ENCODE measurements at places on chromosomes 13 and 19.

GRCh38 chr13:46207828-46208227 lies 3.9 kb upstream of the LRRC63 start:
- DNase-seq: no peak

GRCh38 chr19:35882114-35882832 lies 13.9 kb downstream of the APLP1 start:
- no peak for DNase-seq

DNA sequence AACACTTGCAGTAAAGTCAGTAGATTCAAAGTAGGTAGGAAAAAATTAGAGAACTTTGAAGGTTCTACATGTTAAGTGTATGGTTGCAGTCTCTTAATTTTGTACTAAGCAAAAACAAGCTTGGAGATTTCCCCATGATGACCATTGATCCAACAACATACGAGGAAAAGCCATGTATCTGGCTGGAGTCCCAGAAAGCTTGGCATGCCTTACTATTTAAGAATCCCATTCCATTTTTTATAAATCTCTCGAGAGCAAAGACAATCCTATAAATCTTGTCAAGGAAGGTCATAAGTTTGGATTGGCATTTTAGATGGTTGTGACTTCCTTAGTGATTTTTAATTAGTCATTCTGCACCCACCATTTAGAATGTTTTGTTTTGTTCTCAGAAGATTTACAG lies 495.9 kb downstream of the GPC5 start:
- peak; percentile 3 for DNase-seq

DNA sequence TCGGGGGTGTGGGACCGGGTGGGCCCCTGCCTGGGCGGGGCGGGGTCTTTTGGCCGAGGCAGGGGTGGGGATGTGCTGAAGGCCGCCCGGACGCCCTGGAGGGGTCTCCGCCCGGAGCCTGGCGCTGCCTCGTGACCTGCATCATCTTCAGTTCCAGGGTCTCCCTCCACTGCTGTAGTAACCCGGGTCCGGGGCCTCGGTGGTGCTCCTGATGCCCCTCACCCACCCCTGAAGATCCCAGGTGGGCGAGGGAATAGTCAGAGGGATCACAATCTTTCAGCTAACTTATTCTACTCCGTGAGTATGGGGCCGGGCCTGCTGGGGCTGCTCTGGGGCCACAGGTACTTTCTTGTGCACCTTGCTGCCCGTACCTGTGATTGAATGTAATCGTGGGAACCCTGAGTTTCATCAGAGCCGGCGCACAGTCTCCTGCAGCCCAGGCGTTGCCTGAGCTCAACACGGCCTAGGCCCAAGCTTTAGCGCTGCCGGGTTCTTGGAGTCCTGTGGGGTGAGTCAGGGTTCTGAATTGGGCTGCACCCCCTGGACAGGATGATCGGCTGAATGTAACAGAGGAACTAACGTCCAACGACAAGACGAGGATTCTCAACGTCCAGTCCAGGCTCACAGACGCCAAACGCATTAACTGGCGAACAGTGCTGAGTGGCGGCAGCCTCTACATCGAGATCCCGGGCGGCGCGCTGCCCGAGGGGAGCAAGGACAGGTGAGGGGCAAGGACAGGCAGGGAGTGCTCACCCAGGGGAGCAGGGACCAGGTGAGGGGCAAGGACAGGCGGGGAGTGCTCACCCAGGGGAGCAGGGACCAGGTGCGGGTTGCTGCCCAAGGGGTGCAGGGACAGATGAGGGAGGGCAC lies 10.5 kb downstream of the PEAK3 start:
- no peak for DNase-seq

DNA sequence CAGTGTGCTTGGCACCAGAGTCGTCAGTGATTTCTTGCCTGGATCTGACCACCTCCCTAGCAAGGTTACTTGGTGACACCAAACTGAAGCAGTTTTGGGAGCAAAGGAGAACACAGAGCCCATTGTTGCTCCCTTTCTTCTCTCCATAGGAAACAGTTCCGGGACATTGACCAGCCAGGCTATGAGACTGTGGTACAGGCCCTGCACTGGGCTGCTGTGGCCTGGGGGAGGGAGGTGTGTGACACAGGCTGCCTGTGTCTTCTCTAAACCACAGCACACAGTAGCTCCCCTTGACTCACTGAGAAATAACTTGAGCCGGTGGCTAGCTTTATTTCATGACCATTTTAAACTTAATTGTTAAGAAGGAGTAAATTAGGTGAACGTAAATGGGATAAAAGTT lies 214.8 kb upstream of the UBL3 start:
- no peak for DNase-seq

DNA sequence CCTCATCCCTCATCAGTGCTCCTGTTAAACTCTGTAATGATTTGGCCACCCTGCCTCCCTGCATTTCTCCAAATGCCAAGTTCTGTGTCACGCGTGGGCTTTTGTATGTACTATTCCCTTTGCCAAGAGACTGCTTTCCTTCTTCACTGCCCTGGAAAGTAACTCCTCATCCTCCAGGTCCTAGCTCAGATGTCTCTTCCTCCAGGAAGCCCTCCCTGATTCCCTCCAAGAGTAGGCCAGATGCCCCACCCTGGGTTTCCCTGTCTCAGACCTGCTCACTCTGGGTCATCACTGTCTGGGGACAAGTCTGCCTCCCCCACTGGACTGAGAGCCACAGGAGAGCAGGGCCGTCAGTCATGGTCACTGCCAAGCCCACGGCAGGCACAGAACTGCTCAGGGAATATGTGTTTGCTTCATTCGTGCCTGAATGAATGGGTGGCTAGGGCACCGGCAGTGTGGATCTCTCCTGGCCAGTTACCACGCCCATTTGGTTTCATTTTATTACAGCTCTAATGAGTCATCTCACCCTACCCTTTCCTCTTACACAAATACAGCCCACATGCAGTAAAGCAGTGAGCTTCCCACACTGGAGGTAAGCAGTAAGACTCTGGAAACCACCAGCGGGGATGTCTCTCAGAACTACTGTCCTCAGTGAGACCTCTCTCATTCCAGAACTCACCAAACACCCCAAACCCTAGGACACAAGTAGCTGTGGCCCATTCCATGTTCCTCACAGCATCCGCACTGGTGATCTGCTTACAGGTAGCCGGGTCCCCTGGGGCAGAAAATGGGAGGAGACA lies 12.1 kb upstream of the GPR4 start:
- DNase-seq: no peak

GRCh38 chr13:113744197-113745000 lies 14.6 kb upstream of the TMEM255B start:
- DNase-seq: no peak

- DNase-seq: peak; percentile 54
Measured at GRCh38 chr19:48926909-48927308, 6.6 kb upstream of the DHDH start.

- DNase-seq: no peak
Measured at GRCh38 chr19:31548941-31549340, 199.7 kb upstream of the TSHZ3 start.

GRCh38 chr13:47066226-47066625 lies 169.4 kb upstream of the HTR2A start:
- no peak for DNase-seq

DNA sequence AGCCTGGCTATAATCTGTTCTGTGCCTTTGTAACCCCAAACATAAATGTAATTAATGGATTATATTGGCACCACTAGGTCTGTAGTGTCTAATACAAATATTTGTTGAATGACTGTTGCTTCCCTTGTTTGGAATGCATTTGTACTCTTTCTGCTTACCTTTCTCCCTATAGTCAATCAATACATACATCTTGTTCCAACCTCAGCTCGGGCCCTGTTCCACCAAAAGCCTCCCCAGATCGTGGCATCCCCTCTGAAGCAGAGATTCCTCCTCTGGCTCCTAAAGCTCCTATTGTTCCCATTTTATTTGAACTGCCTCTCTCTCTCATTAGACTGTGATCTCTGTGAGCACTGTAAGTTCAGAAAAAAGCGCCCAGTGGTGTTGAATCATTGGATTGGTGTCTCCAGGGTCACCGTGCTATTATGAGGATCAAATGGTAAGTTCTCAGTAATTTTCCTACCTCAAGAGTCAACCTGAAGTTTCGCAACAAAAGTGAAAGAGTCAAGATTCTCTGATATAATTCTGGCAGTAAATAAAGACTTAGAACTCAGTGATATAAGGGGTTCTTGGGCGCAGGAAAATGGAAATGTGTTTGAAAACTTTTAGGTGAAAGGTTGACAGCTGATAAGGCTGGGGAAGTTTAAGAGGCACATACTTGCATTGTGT lies 151.5 kb downstream of the KLF5 start:
- DNase-seq: no peak

DNA sequence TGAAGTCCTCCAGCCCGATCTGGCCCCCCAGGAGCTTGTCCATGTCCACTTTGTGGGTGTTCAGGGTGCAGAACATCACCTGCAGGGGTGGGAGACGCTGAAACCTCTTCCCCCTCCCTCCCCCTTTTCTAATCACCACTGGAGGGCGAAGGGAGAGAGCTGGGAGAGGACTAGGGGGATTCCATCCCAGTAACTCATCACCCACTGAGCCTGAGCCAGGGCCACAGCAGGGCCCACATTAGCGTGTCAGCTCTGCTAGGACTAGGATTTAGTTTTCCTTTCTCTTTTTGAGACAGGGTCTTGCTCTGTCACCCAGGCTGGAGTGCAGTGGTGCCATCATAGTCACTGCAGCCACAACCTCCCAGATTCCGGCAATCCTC lies 5.5 kb upstream of the PTGER1 start:
- DNase-seq: no peak

DNA sequence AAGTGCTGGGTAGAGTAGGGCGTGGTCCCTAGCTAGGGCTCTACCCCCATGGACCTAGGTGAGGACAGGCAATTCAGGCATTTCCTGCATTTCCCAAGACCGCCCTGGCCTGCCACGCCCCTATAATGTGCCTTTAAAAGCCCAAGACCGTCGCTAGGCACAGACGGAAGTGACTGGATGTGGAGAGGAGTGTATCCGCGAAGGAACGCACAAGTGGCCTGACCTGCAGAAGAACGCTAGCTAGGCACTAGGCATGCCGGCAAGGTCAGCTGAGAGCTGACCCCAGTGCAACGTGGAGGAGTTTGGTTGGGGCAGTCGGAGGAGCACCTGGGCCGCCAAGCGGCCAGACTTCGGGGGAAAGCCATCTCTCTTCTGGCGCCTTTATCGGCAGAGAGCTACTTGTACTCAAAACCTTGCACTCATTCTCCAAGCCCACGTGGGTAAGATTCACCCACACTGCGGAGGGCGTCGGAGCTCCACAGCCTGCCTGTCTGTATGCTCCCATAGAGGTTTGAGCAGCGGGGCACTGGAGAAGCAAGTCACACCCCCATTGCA lies 370.0 kb downstream of the FGF9 start:
- no peak for DNase-seq

DNA sequence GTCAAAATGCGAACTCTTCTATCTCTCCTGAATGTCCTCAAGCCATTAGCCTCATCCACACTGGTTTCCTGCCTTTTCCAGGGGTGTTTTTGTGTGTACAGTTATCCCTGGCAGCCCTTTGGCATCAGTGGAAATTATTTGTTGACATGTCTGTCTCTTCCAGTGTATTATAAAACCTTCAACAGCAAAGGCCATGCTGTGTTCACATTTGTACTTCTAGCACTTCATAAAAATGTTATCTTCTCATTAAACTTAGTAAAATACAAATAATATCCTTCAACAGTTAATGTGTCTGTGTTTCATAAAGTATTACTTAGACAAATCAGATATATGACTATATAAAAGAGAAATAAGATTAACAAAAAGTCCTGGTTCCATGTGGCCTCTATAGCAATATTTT lies 359.5 kb upstream of the ARGLU1 start:
- DNase-seq: no peak

DNA sequence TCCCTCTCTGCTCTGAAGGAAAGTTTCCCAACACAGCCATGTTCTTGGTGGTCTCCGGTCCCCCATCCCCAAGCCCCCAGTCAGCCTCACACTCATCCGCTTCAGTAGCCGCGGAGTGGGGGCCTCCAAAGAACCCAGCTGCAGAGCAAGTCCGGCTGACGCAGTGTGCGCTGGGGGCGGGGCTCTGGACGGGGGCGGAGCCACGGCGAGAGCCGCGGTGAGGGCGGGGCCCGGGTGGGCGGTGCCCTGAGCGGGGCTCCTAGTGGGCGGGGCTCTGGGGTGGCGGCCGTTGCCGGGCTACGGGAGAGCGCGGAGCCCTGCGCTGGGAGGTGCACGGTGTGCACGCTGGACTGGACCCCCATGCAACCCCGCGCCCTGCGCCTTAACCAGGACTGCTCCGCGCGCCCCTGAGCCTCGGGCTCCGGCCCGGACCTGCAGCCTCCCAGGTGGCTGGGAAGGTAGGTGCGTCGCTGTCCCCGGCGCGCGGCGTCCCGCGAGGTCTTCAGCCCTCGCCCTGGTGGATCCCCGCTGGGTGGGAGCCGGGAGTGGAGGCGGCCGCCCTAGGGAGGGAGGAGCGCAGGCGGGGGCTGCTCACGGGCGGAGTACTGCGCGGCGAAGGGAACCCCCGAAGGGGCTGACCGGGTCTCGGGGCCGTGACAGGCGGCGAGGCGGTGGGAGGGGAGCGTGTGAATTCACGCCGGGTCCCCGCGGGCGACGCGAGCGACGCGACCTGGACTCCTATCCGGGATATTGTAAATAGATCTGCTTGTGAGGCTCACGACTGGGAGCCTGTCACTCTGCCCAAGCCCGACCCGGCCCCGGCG lies 9.1 kb downstream of the TNFRSF19 start:
- DNase-seq: peak; percentile 96

GRCh38 chr19:10428996-10429381 lies 8.7 kb downstream of the PDE4A start:
- DNase-seq: no peak

GRCh38 chr13:108494991-108495645 lies 134.3 kb upstream of the MYO16 start:
- peak; percentile 44 for DNase-seq

- DNase-seq: no peak
Measured at GRCh38 chr13:93259527-93260080, 33.0 kb downstream of the GPC6 start.

DNA sequence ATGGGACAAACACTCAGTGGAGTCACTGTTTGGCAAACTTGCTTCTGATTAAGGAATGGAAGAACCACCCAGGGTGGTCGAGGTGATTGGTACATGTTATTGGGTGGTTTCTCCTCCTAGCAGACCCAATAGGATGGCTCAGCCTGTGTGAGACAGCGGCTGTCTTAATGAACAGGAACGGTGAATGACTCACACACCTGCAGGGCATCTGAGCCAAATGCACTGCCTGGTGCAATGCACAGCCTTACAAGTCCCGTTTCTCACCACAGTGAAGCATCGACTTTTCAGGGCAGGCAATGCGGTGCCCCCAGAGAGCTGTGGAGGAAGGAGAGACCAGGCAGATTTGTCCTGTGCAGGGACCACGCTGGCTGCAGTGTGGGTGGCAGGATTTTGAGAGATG lies 238.5 kb downstream of the FGF9 start:
- DNase-seq: no peak

GRCh38 chr13:33438918-33439317 lies 153.4 kb upstream of the STARD13 start:
- no peak for DNase-seq

DNA sequence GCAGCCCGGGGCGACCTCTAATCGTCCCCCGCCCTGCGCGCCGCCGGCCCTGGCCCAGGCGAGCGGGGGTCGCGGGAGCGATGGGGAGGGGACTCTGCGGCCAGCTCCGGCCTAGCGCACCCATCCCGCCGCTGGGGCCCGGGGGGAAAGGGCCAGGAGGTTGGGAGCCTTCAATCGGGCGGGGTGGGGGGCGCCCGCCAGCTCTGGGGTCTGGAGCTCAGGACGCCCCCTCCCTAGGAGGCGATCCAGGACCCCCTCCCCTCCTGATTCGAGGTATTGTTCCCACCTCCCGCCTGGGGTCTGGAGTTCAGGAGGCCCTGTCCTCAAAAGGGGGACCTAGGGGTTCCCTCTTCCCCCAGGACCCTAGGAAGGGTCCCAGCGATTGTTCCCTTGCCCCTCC lies 430 bp downstream of the ZNF358 start:
- no peak for DNase-seq

- no peak for DNase-seq
Measured at GRCh38 chr19:8115805-8116396, 33.5 kb downstream of the FBN3 start.
